Umbilical cord (tissue), 2 donors: ENCODE measurements at places on chromosomes 5 and 9.
A peak's percentile ranks its signal among the peaks of the same experiment; 100 is the strongest.

GRCh38 chr5:169876386-169876785, 103.9 kb downstream of the INSYN2B start:
- DNase-seq, result no peak

DNA sequence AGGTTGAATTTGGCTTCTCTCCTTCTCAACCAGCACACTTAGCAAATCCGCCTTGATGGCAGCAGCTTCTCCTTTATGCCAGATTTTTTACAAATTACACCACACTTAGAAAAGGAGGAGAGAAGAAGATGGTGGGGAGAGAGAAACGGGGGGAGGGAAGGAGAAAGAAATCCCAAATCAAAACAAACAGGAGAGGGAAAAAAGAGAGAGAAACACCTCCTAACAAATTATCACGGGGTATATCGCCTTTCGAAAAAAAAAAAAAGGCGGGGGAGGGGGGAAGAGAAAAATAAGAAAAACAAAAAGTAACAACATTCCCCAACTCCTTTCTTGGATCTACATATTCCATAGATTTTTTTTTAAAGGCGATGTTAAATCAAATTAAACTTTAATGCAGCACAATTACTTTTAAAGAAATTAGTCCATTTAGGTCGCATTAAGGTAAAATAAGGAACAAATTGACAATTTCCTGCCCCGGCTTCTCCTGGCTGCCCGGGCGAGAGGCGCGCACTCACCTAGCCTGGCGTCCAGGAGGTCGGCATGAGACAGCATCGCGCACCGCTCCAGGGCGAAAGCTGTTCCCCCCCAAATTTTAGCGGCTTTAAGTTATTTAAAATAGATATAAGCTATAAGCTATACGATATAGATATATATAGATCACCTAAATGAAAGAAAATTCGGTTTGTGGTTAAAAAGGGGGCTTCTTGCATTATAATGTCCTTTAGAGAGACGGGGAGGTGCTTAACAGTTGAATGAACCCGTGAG, at the start of gene OTP:
Gene OTP, minus strand, starts transcription at position 716 of the 765 bp plus-strand sequence. Its CDS starts 164 bp downstream, at position 552.
- DNase-seq, result no peak

GRCh38 chr9:110742741-110743371, 74.3 kb downstream of the MUSK start:
- DNase-seq, result peak; percentile 69

DNA sequence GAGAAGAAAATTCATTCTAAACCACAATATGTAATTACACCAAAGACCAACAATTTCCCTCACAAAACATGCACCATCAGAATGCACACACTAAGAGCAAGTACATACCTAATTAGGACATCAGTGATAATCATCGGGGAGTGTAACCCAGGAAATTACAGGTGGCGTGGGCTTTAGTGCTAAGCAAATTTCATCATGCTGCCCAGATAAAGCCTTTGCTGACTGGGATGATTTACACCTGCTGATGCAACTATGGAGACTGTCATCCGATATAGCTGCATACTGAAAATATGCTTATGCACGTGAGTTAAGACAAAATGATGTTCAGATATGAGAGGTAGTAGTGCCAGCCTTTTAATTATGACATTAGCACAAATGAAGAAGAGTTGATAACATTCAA, 123.2 kb downstream of the DCP2 start:
- no peak for DNase-seq

DNA sequence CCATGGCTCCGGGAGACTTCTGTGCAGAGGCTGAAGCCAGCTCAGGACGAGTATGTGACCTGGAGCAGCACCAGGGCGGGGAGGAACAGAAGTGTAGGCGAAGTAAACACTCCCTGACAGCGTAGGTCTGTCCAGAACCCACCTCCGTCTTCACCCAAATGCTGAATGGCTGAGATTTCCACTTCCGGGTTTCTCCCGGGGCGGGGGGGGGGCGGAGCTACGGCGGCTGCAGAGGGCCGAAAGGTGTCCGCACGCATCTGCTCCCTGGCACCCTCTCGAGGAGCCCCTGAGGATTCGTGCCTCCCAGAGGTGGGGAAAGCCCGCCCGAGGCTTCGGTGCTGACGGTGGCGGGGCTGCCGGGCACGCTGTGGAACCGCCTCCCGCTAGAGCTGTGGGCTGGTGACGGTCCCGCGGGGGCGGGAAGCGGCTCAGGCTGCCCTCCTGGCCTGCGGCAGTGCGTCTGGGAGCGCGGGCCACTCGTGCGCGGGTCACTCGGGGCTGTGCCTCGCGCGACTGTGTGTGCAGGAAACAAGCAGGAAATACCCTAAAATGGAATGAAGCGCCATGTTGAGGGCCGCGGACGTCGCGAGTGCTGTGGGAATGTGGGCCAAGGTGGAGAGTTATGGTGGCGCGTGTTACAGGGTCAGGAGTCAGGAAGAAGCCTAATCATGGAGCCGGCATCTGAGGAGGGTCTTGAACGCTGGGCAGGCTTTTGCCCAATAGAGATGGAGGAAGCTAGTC, 1425.4 kb downstream of the FOXD4L5 start:
- DNase-seq, result peak; percentile 1

- DNase-seq, result no peak
Observed at GRCh38 chr9:128092199-128092977, 24.4 kb downstream of the SLC25A25 start.

DNA sequence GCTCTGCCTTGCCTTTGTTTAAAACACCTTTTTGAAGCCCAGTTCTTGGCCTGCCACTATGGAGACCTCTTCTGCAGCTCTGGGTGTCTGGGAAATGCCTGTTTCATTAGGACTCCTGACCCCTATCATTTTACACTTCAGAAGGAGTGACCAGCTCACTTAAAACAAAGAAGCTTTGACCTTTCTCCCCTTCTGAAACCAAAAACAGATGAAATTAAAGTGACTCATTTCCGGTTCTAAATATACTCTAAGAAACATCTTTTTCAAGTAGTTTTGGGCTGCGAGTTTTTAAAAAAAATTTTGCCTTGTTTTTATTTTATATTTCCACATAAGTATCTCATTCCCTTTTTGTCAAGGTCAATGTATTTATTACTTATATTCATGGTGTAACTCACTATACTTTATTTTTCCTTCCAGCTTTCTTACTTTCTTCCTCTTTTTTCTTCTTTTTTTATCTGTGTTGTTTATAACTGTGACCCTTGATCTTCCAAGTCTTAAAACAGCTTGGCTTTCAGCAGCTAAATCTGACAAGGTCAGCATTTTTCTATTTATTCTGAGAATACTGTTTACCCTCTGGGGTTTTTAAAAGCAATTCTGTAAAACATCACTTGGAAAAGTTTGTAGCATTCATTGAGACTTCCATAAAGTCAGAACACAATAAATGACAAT, 672.9 kb downstream of the NR2F1-AS1 start:
- no peak for DNase-seq

DNA sequence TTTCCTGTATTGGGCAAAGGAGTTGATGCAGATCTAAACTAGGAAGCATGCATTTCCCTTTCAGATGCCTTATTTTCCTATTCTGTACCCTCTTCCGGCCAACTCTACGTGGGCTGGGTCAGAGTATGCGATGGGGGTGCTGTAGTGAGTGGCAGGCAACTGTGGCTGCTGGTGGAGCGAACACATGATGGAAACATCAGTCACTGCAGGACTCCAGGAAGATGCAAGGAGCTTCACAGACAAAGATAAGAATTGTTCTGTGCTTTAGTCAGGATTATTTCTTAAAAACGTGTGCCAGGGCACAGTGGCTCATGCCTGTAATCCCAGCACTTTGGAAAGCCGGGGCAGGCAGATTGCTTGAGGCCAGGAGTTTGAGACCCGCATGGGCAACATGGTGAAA, 75.1 kb downstream of the PSAT1 start:
- DNase-seq, result no peak

- no peak for DNase-seq
Observed at GRCh38 chr5:38121420-38121819, 136.9 kb upstream of the EGFLAM start.

DNA sequence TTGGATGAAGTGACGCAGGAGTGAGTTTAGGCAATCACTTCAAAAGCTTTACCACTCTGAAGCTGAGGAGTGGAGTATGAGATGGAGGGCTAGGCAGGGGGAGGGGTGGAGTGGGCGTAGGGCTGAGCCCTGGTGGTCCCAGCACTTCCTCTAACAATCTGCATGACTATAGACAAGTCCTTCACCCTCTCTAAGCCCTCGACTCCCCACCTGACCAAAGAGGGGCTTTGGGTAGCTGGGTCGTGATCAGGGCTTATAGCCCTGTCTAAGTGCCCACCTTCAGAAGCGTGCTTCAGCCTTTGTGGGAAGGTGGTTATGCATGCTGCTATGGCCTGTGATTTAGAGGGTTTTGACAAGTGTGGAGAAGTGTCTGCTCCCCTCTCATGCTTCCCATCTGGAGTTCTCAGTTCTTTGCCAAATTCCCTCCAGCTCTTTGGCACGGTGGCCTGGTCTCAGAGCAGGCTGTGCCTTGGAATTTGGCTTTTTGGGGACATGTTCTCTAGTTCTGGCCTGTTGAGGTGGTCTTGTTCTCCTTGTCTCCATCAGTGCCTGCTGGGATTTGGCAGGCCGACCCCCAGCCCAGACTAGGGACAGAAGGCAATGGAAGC, 53.0 kb downstream of the ACTBL2 start:
- DNase-seq, result no peak

GRCh38 chr5:83387041-83387440, 84.5 kb upstream of the VCAN start:
- no peak for DNase-seq

GRCh38 chr5:52994266-52994665, 5.1 kb downstream of the ITGA2 start:
- no peak for DNase-seq

DNA sequence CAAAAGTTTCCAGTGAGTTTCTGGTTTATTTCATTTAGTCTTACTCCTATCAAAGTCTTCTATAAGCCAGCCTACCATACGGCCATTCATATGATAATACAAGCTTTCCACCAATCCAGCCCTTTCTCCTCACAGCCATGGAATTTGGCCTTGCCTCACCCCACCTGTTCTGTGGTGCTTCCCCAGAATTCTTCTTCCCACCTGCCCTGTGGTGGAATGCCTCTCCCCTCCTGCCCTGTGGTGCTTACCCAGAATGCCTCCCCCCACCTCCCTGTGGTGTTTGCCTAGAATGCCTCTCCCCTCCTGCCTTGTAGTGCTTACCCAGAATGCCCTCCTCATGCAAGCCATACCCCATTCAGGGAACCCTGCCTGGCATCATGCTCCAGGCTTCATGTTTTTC, 90.3 kb upstream of the APC start:
- DNase-seq, result peak; percentile 70

- DNase-seq, result no peak
Observed at GRCh38 chr9:121927636-121928035, 165.5 kb downstream of the TTLL11 start.

GRCh38 chr5:116378777-116379121, 195.9 kb downstream of the SEMA6A start:
- DNase-seq, result no peak

GRCh38 chr5:169946743-169947295, 33.5 kb downstream of the INSYN2B start:
- DNase-seq, result no peak
